H4 (cell line): ENCODE measurements at places on chromosomes 3 and 15.
A peak's percentile ranks its signal among the peaks of the same experiment; 100 is the strongest.

GRCh38 chr15:60975952-60976351, 253.2 kb downstream of the RORA start:
- DNase-seq = no peak

GRCh38 chr3:125032100-125032643, 23.6 kb downstream of the HEG1 start:
- DNase-seq = no peak

GRCh38 chr15:34900748-34901147, 68.8 kb downstream of the AQR start:
- DNase-seq = no peak

GRCh38 chr15:90560229-90560776, 30.6 kb downstream of the CRTC3 start:
- peak; percentile 40 for DNase-seq

DNA sequence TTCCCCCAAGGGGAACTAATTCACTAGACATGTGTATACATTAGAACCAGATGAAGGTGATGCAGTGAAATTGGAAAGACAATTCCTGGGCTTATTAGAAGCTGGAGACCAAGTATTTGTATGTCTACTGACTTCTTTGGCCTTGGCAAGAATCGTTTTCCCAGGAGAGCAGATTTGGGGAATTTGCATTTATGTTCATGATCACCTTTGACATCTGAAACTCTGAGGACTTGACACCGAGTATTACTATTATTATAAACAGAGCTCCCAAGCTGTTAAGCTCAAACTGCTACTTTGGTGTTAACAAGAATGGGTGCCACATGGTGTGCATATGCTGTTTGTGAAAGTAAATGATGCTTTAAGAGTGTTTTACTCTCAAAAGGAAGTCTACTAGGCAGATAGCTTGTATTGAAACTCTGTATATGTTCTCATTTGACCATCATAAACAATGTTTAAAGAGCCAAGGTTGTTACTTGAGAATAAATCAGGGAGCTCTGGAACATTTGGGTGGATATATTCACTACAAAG, 519.8 kb upstream of the GOLIM4 start:
- no peak for DNase-seq

DNA sequence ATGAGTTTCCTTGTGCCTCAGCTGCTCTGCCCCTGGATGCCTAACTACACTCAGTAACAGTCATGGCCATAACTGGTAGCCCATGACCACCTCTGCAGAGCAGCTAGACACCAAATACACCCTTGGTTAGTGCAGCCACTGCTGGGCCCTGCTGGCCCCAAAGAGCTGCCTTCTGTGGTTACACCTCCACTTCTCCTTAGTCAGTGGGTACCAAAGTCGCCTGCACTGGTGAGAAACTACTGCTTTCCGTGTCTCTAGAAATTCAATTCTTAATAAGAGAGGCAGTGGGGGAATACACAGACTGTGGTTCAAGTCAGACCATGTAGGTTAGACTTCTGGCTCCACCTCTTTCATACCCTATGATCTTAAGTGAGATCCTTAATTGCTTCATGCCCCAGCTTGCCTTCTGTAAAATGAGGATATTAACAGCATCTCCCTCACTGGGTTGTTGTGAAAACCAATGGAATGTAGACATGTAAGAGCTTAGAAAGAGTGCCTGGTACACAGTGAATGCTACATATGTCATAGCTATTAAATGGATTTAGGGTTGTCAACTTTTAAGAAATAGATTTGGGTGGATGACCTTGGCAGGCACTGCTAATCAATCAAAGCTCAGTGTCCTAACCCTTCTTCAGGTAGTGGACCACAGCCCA, 18.2 kb downstream of the HEG1 start:
- DNase-seq = no peak

GRCh38 chr3:58880182-58880581, 169.6 kb downstream of the CFAP20DC start:
- DNase-seq = no peak

DNA sequence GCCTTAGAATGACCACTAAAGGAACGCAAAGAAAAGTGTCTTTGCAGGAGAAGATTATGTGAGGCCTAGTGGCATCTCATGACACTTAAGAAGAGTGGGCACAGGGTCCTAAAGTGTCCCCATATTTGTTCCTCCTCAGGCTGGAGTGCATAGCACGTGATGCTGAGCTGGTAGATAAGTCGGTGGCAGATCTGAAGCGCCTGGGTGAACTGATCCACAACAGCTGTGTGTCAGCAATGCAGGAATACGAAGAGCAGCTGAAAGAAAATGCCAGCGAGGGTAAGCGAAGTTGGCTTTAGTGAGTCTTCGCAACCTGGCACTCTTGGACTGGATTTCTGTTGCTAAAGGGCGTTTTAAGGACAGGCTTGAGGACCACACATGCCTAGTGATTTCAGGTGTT, 92.6 kb downstream of the CHD2 start:
- no peak for DNase-seq

DNA sequence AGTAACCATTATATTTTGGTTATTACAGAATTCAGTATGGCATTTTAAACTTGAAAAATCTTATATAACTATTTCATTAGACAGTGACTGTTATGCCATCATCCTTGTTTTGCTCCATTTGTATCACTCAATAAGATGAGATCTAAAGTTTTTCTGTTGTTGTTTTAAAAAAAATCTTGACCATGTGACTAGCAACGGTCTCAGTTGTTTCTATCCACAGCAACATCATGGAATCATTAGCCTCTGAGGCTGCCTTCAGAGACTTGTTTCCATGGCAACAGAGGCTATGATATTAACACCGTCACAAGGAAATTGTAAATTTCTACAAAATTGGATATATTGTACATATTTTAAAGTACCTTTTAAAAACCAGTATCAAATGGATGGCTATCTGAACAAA, 129.8 kb downstream of the DLG1 start:
- no peak for DNase-seq
